ENCODE measurements at places on chromosomes 5 and 9.

GRCh38 chr5:150122536-150123481 is 32.8 kb downstream of the PDGFRB start:
- DNase-seq, result no peak

DNA sequence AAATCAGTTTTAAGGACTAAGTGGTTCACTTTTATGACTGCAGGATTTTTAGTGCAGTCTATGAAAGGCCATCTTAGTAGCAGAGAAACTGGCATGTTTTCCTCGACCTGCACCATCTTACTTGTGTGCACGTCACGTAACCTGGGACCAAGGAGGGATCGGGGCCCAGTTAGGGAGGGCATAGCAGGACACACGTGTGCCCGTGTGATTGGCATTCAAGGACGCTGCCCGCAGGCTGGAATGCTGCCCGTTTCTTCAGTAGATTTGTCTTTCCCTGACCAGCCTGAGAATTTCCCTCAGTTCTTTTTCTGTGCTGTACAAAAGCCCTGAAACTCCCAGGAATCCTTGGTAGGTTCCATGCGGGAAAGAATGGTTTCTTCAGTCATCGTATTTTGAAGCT is 196.3 kb downstream of the TRIO start:
- no peak for DNase-seq

- DNase-seq, result no peak
Observed at GRCh38 chr5:142973932-142974331, 203.8 kb downstream of the ARHGAP26 start.

DNA sequence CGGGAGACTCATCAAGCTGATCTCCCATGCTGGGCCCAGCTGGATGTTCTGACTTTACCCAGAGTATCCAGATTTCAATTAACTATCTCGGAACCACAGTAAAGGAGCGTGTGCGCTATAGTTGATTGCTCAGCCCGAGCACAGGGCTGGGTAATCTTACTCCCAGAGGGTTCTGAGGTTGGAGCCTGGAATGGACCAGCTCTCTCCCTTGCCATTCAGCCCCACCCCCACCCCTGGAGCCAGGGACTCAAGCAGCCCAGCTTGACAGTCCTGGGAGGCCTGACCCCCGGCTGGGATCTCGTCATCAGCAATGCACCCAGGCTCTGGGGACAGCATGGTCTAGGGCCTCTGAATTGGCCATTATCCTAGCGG is 23.7 kb upstream of the PTGES start:
- no peak for DNase-seq

DNA sequence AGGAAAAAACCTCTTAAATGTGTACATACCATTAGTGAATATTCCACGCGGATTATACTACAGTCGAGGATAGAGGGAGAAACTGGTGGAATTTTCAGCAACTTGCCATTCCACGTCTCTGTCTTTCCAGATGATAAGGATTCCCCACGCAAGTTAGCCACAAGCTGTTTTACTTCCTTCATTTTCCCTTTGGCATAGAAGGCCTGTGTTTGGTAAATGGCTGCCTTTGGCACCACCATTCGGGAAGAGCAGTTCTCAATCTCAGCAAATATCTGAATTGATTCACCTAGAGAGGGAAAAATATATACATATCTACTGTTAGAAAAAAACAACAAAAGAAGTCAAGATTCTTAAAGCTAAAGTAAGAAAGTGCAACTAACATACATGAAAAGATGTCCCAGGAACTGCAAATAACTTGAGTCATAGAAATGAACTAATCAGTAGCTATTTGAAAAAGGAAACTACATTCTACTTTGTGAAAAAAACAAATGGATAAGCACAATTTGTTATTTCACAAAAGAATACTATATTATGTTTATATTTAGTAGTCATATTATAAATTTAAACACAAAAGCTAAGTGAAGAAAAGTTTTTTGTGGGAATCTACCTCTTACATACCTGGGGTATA is 8.1 kb downstream of the ARRDC3 start:
- no peak for DNase-seq

DNA sequence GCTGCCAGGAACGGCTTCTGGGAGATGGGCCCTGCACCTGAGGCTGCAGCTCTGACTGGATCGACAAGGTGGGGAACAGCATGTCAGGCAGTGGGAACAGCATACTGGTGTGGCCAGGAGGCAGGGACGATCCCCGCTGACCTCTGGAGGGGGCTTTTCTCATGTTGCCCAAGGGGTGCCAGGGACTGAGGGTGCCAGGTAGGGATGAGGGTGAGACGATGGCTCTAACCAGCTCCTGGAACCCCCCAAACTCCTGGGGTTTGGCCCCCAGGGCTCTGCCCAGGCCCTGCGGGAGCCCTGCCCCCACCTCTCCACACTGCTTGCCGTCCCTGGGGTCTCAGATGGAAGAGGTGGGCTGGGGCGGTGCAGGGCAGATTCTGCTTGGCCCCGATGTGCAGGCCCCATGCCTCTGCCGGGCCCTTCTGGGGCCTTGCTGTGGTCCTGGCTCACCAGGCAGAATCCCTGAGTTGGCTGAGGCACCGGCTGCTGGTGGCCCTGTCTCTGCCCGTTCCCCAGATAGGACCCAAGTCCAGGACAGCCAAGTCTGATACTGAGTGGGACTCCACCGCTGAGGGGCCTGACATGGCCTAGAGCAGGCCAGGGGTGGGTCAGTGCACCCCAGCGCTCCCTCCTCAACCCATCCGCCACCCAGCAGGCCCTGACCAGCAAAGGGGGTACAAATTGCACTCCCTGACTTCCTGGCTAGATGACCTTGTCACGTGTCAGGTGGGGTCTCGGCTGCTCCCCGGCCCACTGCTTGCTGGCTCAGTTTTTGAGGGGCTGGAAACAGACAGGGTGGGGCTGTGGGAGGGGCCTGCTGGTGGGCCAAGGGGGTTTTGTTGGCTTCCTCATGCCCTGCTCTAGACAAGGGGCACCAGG is 28.4 kb upstream of the RNF130 start:
- DNase-seq, result no peak

DNA sequence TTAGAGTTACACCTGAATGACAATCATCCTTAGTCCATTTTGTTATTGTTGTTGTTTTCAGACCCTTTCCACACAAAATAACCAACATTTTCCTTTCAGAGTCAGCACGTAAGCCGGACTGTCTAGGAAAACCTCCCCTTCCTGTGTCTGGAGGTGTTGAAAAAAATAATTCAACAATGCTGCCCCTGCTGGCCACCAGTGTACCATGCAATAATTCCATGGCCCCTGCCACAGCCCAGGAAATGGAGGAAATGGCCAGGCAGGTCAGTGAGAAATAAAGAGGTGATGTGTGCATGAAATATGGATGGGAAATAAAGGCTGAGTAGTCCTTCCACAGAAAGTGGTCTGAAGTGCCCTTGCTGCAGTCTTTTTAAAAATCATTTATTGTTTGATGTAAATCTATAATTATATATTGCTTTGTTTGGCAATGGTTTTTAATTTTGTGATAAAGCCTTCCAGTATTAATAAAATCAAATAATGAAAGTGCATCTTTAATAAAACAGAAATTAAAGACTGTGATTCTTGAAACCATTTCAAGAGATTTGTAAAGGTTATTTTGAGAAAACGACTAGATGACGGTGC is 152.8 kb upstream of the PAPPA start:
- DNase-seq, result no peak

DNA sequence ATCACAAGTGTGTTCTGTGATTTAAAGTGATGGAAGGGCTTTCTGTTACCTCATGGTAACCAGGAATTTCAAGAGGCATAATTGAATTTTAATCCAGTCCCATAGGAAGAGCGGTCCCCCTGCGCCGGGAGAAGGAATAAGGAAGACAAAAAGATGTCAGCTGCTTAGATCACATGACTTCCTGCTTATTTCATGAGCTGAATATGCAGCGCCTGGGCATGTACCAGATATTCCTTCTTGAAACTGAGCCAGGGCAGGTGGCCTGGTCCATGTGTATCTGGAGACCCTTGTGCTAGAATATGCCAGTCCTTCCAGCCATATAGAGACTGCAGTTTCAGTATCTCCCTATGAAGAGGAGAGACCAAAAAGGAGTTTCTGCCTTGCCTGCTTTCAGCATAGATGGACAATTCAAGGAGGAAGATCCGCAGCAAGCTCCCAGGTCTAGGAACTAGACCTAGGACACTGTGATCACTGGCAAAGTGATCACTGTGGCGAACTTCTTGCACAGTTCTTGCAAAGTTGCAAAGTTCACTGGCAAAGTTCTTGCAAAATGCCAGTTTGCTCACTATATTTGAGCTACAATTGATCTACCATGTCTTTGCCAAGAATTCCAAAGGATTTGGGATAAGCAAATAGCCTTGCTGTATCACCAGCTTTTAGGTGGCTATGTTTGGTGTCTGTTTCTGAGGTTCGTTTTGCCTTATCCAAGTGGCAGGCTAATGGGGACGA is 102.9 kb upstream of the PHYKPL start:
- DNase-seq, result no peak

DNA sequence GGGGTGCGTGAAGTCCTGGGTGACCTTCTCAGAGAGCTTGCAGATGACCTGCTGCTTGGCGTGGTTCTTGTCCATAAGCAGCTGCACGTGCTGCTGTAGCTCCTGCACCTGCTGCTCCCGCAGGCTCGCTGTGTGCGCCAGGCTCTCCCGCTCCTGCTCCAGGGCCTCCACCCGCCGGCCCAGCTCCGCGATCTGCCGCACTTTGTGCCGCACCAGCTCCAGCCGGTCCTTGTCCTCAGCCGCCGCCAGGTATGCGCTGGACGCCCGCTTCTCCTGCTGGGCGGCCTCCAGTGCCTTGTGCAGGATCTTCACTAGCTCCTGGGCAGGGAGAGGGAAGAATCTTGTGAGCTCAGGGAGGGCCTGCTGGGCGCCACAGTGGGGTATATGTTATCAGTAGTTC is 28.5 kb upstream of the CORO2A start:
- DNase-seq, result no peak

GRCh38 chr5:157599565-157599964 is 24.0 kb upstream of the ADAM19 start:
- no peak for DNase-seq

- no peak for DNase-seq
Observed at GRCh38 chr9:120868676-120869359, 8.2 kb downstream of the PHF19 start.

DNA sequence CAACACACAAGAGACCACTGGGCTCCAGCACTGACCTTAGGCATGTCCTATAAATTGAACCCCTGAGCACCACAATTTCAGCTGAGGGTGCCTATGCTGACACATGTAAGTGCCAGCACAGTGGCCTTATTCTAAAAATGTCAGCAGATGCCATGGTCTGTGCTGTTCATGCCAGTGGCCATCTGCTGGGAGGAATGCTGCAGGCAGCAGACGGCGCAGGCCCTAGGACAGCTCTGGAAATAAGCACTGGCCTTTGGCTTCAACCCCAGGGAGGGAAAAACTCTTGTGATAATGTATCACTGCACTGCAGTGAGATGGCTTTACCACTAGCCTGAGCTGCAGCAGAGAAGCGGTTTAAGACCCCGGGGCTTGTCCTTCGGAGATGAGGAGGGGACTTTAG is 98.5 kb downstream of the SYK start:
- DNase-seq, result no peak

DNA sequence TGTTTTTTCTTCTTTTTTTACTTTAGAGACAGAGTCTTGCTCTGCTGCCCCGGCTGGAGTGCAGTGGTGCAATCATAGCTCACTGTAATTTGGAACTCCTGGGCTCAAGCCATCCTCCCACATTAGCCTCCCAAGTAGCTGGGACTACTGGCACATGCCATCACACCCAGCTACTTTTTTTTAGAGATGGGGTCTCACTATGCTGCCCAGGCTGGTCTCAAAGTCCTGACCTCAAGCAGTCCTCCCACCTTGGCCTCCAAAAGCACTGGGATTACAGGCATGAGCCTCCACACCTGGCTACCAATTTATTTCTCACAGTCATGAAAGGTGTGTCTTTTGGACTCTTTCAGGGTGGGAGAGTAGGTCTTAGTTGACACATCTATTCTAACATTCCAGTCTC is 83.0 kb upstream of the FAM120A start:
- no peak for DNase-seq

DNA sequence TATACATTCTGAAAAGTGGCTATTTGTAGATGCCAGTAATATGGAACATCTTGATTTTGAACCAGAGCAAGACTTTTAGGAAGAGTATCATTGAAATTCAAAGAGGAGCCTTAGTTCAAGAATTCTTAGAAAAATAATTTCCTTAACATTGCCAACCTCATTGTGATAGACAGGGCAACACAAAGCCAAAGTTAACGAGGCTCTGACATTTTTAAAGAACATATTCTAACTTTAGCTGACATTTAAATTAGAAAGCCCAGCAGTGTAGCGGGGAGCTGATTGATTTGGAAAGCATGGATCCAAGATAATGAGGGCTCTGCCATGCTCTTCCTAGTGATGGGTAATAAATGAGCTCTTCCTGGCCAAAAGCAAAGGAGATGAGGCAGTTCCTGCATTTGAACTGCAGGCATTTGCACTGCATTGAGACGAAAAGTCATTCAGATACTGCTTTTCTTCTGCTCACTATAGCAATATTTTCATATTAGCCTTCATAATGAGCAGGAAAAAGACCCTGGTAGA is 325.0 kb downstream of the ARHGEF28 start:
- DNase-seq, result no peak

DNA sequence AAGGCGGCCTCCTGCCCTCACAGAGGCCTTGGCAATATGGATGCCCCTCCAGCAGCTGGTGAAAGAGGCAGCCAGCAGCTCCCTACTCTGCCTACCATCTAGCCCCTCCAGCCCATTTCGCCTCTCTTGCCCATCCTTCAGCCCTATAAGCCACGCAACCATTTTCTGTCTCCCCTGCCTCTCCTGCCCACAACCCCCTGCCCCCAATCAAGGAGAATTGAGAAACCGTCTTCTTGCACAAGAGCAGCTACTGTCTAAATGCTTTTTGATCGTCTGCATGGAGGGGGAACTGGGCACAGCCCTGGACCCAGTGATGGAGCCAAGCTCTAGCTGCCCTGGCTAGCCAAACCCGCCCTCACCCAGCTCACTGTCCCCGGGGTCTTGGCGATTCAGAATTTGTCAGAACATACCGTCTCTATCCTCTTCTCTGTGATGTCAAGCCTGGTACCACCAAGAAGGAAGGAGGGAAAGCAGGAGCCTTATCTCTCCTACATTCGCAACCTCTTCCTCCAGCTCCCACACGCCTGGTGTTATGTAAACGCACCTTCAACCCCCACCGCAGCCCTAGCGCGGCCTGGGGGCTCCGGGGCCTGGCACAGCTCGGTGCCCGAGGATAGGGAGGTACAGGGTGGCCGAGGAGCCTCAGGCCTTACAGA is 1.2 kb downstream of the SPRY4 start:
- no peak for DNase-seq

DNA sequence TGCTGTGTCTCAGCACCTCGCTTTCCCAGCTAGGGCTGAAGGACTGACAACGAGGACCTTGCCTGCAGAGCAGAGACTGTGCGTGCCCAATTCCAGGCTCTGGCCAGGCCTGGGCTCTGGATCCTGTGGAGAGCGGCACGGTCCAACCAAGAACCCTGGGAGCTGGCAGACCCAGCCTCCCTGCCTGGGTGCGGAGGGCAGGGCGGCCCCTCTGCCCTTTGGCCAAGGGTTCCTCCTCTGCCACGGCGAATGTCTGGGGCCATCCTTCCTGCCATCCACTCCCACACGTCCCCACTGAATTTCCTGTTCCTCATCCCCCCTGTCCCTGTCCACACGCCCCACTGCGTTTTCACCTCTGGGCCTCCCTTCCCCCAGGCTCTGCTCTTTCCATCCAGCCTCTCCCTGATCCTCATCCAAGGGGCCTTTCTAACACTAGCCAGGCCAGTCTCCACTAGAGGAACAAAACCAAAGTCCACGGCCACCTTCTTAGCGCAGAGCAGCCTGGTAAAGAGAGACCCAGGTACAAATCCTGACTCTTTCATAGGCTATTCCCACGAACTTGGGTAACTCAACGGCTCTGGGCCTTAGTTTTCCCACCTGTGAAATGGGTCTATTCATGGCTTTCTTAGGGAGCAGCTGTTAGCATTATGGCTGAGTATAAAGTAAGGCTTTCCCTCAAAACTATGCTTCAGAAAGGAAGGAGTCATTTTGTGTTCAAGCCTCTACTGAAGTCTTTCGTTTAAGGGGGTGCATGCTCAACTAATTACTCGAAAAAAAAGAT is 95.5 kb upstream of the PHYKPL start:
- no peak for DNase-seq
